NCI-H82 (cell line): ENCODE measurements at places on chromosomes 7 and 10.
A peak's percentile ranks its signal among the peaks of the same experiment; 100 is the strongest.

GRCh38 chr7:151363182-151363581 is 21.6 kb downstream of the NUB1 start:
- DNase-seq = no peak

DNA sequence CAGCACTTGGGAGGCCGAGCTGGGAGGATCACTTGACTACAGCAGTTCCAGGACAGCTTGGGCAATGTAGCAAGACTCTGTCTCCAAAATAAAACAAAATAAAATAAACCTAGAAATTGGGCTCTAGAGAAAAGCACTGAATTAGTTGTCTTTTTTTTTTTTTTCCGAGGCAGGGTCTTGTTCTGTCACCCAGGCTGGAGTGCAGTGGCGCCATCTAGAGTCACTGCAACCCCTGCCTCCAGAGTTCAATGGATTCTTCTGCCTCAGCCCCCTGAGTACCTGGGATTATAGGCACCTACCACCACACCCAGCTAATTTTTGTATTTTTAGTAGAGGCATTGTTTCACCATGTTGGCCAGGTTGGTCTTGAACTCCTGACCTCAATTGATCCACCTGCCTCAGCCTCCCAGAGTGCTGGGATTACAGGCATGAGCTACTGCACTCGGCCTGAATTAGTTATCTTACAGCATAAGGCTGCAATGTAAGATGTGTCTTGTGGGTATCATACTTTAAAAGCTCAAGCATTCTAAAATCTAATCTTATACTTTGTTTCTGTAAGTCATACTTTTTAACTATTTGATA is 12.8 kb downstream of the MEIG1 start:
- peak; percentile 48 for DNase-seq

DNA sequence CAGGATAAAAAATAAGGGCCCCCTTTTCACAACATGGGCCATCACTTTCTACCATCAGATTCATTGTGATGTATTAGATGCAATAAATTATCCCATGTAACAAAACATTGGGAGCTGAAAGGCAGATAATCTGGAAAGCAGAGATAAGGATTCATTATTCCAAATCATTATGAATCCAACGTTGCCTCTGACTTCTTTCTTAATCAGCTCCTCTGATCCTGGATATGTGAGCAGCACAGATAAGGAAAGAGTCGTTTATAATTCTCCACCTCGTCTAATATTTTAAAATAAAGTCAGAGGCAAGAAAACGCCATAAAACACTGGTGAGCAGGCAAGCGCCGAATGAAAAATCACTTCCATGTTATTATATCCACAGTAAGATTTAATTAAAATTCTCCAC is 13.8 kb upstream of the GATA3 start:
- no peak for DNase-seq

DNA sequence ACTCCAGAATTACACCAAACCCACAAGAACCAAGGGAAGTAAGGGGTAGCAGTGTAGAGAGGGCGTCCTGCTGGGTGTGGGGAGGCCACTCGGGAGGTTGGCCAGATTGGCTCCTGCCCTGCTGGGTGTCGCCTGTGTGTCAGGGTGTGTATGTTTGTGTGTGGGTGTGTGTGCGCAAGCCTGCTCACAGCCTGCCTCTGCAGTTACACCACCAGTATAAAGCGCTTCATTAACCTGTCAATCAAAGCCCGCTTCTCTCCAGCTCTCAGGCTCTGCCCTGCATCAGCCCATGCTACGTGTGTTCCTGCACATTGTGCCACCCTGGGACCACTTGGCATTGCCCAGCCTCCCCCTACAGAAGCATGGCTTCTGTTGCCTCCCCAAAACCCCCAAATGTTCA is 83.3 kb upstream of the PAX2 start:
- DNase-seq = no peak

DNA sequence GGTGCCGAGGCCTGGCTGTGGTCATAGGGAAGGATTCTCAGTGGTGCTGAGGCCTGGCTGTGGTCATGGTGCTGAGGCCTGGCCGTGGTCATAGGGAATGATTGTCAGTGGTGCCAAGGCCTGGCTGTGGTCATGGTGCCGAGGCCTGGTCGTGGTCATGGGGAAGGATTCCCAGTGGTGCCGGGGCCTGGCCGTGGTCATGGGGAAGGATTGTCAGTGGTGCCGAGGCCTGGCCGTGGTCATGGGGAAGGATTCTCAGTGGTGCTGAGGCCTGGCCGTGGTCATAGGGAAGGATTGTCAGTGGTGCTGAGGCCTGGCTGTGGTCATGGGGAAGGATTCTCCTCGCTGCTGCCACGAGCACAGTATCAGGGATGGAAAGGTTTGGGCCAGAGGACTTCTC is 327.3 kb downstream of the ADARB2 start:
- DNase-seq = no peak

DNA sequence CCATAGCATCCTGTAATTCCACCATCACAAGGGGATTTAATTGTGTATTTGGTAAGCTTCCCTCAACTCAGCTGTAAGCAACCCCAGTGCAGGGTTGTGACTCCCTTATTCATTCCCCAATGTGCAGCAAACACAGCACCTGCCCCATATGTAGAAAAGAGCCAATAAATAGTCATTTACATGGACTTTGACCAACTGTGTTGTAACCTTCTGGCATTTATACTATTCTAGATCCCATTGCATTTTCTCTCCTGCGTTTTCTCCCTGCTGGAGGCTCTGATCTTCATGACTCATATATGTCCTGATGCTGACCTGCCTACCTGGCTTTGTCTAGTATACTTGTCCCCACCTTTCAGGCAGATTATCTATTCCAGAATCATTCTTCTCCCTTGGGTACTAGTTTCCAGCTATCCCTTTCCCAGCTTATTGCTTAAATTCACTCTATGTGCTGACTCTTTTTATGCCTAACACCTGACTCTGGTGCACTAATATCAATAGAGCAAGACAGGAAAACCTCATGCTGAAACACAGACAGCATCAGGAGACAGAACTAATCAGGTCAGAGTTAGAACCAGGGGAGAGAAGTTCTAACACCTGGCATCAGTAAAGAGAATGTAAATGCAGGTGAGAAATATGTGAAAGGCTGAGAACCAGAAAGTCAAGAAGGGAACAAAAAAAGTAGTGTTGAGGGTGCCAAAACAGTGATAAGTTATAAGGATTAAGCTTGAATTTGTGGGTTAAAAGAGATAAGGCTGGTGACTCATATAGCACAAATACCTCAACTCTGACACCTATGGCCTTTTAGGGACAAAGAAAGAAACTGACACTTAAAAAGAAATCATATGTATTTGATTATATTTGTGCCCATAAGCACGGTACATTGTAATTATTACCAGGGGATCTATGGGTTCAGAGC is 402.7 kb downstream of the IPMK start:
- DNase-seq = no peak

GRCh38 chr10:118557946-118558345 is 37.5 kb downstream of the PRLHR start:
- DNase-seq = no peak

- no peak for DNase-seq
Measured at GRCh38 chr7:19470031-19470430, 238.8 kb downstream of the POLR1F start.

DNA sequence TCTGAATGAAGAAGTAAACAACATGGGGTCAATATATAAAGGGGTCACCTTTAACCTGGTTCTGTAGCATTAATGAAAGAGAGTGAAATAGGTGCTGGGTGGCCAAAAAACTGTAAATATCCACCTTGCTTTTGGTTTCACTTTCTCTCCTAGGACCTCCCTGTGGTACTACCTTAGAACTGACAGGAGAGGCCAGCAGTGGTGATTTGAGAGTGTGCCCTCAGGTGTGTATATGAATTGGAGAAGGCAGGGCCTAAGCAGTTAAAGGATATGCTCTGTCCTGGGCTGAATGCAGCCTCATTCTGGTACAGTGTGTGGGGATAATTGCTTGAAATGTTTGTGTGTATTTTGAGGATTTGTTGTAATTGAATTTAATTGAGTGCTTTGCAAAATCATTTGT is 62.0 kb downstream of the BBS9 start:
- DNase-seq = no peak

GRCh38 chr10:83931669-83932068 is 207.6 kb upstream of the GHITM start:
- no peak for DNase-seq

GRCh38 chr10:47451273-47451997 is 32.5 kb downstream of the ANXA8 start:
- no peak for DNase-seq

GRCh38 chr7:159117366-159118196 is 27.1 kb downstream of the VIPR2 start:
- DNase-seq = no peak

- peak; percentile 1 for DNase-seq
Measured at GRCh38 chr10:87921931-87922688, 58.7 kb downstream of the PTEN start.

- peak; percentile 27 for DNase-seq
Measured at GRCh38 chr7:2482725-2483451, 6.7 kb upstream of the GRIFIN start.

DNA sequence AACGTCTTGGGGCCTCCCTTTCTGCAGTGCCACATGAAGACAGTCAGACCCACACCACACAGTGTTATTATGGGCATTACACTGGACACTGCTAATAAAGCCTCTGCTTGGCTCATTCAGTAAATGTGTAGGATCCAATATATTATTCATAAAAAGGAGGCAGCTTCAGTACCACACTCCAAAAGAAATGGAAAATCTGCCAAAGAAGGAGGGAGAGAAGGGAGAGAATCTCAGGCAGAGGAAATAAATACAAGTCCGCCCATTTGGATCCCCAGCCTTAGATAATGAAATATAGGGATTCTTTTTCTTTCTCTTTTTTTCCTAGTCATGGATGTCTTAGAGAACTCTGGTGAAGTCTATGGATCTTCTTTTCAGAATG is 162.2 kb downstream of the ELMO1 start:
- DNase-seq = no peak

GRCh38 chr10:34607894-34608293 is 207.2 kb downstream of the PARD3 start:
- DNase-seq = peak; percentile 45

DNA sequence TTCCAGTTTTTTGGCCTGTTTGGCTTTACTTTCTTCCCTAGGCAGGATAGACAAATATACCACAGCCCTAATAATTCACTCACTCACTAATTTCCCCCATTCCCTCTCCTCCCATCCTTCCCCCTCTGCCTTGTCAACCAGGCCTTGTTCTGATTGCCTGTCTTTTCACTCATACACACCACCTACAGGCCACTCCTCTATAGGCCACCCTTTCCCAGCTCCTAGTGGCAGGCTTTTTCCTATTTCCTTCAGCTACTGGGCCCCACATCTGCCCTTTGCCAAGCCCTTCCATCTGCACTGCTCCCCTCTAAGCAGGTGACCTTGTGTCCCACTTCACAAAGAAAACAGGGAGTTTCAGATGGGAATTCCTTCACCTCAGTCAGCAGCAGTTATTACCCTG is 59.8 kb upstream of the MSRB2 start:
- DNase-seq = peak; percentile 47

- DNase-seq = no peak
Measured at GRCh38 chr7:146119002-146119401, 2.4 kb downstream of the CNTNAP2 start.

DNA sequence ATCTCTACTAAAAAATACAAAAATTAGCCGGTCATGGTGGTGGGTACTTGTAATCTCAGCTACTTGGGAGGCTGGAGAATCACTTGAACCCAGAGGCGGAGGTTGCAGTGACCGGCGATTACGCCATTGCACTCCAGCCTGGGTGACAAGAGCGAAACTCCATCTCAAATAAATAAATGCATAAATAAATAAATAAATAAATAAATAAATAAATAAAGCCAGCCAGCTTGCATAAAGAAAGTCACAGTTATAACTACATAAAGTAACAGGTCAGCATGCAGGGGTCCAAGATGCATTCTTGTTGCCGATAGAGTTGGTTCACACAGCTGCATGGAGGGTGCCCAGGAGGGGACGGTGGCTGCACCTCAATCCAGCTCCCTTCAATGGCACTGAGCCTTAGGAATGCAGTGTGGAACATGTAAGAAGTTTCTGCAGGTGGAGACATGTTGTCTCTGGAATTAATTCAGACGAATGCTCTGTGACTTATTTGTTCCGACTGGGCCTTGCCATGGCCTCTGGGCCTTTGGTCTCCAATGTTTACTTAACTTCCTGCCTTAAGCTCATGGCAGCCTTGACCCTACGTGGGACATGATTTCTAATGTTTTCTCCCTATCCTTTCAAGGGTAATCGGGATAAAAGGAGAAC is 159.6 kb upstream of the PRKCQ start:
- no peak for DNase-seq

DNA sequence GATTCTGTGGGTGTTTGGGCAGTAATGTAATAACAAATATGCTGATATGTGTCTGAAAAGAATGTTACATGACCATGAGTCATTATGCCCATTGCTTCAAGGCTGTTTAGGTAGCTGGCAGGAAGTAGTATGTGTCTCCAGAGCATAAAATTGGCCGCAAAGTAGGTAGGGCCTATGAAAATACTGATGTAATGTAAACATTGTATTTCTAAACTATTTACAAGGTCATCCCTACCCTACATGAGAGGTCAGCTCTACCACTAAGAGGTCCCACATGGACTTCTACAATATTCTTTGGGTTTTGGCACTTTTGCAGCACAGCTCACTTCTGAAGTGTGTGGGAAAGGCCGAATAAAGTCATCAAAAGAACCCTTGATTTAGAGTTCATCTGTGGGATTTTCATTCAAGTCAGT is 301.9 kb downstream of the AHR start:
- no peak for DNase-seq

DNA sequence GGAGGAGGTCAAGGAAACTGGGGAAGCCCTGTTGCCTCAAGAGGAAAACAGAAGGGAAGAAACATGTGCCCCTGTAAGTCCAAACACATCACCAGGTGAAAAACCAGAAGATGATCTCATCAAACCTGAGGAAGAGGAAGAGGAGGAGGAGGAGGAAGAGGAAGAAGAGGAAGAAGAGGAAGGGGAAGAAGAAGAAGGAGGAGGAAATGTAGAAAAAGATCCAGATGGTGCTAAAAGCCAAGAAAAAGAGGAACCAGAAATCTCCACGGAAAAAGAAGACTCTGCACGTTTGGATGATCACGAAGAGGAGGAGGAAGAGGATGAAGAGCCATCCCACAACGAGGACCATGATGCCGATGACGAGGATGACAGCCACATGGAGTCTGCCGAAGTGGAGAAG is 82.7 kb upstream of the SAMD8 start:
- no peak for DNase-seq
